Activated CD4-positive, alpha-beta T cell treated with anti-CD3 and anti-CD28 coated beads, Interleukin-2, amount 50 U/mL, for 24 hours (primary cell): ENCODE measurements at places on chromosomes 3 and 15.

DNA sequence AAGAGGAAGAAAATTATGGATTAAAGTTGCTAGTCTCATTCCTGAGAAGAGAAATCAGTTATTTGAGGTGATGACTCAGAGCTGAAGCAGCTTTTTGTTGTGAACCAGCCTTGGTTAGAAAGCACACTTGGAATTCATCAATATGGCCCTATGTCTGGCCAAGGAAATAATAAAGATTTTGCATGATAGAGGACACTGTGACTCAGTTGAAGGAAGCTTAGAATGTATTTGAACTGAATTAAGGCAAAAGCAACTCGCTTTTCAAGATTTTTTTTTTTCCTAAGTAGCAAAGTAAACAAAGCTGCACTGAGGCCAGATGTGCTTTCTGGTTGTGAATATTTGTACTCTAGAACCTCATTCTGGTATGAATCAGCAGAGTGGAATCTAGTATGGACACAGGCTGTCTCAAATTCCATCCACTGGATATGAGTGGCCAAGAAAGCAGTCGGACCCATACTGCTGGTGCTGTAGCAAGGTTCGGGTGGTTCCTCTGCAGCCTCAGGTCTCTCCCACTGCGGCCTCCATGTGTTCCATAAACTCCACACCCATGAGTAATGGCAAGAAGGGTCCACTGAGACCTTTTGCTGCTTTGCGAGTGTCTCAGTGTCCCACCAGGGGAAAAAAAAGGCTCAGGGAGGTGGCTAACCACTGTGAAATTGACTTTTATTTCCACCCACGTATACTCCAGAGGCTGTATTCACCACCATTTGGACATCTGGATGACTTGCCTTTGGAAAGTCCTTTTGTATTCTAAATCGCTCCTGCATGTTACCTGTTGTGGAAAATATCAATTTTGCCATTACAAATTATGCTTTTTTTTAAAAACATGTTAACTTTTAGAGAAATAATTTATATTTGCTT, 53.1 kb downstream of the TGFBR2 start:
- no peak for DNase-seq

DNA sequence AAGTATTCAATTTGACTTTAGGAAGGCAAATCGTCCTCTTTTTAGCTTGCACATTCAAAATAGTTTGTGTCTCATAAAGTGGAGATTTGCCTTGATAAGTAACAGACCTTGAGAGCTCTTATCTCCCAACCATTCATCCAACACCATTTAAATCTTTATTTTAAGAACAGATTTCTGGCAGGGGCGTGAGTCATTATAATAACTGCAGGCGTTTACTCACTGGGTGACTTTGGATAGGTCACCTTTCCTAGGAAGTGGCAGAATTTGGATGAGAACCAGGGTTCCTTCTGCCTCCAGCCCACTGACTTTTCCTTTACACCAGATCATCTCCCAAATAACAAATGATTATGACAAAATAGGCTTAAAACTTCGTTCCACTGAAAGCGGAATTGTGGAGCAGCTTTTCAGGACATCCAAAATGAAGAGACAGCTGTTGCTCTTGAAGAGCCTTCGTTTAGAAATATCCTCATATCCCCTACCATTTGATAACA, 5.0 kb downstream of the LMCD1 start:
- DNase-seq = no peak

DNA sequence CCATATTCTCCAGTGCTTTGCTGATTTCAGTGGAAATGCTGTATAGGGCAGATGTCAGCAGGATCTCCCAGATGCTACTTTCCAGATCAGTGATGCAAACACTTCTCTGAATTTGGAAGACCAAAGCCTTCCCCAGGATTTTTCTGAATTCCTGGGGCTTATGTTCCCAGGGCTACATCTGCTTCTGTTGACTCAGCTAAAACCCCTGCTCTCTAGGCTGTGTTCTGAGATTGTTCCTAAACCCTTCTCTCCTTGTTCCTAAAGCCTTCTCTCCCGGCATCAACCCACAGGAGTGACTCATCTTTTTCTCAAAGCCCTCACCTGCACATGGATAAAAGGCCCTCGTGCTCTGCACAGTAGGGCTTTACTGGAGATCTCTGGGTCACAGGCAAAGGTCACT, 35.5 kb downstream of the FAH start:
- no peak for DNase-seq

DNA sequence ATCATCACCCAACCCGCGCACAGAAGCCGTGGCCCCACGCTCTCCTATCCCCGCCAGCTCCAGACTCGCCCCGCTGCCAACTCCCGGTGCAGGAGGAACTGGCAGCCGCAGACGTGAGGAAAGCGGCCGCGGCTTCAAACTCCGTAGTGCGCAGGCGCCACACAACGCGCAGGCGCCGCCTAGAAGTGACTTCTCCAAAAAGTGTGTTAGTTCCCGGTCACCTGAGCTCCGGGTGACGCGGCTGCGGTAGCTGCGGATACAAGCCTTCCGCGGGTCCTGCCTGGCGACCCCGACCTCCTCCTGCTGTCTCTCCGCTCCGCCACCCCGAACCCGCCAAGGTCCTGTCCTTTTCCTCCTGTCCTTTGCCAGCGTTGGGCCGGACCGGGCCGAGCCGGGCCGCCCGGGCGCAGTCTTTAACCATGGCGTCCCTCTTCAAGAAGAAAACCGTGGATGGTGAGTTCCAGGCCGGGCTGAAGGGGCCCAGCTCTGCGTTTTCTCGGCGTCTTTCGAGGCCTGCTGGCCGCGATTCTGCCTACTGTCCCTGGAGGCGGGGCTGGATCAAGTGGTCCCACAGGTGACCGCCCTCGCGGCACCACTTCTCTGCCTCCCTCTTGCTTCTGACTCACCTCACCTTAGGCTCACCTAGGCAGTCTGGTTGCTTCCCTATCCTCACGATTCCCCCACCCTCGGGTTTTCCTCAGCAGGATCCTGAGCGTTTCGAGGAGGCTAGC, at the start of gene CHMP2B:
Gene CHMP2B (plus strand): TSS at position 206 of the 731 bp plus-strand sequence. CDS start 214 bp downstream, at position 420.
- peak; percentile 86 for DNase-seq

DNA sequence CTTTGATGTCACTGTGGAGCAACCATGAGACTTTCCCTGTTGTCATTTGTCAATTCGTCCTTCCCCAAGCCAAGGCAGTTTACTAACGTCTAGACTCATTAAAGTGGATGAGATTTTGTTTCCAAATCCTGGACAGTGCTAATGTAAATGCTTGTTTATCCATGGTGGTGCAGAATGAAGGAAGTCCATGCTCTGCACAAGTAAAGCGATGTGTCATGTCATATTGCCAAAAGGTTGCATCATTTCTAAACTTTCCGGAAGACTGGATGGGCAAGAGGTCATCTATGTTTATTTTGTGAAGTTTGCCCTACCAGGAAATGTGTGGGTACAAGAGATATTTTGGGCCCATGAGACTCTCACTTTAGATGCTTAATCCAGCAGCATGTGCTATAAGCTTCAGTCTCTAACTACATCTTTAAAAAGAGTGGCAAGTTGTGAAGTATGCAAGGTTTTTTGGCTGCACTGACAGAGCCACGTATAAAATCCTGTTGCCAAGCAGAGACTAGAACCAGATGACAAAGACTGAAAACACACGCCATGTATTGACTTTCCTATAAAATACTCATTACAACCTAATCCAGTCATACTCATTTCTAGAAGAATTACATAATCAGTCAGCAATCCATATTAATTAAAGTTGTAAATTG, 72.1 kb upstream of the FNDC3B start:
- DNase-seq = no peak

- DNase-seq = no peak
Measured at GRCh38 chr3:45275006-45275704, 49.1 kb upstream of the TMEM158 start.
